HFFc6 (cell line): ENCODE measurements at places on chromosomes 12 and 14.

- no peak for DNase-seq
These were observed 61.6 kb downstream of the PLEKHG3 start for GRCh38 chr14:64765740-64766302.

DNA sequence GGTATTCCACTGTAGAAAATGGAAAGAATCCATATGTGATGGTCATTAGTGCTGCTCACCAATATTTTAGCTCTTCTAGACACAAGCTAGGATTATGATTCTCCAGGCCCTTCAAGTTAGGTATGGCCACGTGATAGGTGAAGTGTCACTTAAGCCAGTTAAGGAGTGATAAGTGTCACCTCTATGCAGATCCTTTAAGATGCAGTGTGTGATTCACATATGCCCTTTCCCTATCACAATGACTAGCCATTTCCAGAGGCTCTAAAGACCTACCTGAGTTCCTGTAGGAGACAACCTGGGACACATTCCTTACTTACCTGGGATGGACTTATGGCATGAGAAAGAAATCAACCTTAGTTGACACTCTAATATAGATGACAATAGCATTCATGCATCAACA lies 343.2 kb downstream of the NELL2 start:
- DNase-seq = no peak

- DNase-seq = no peak
These were observed 94.2 kb downstream of the ETV6 start for GRCh38 chr12:11743423-11744409.

- no peak for DNase-seq
These were observed 10.4 kb downstream of the NCOR2 start for GRCh38 chr12:124556896-124557501.

DNA sequence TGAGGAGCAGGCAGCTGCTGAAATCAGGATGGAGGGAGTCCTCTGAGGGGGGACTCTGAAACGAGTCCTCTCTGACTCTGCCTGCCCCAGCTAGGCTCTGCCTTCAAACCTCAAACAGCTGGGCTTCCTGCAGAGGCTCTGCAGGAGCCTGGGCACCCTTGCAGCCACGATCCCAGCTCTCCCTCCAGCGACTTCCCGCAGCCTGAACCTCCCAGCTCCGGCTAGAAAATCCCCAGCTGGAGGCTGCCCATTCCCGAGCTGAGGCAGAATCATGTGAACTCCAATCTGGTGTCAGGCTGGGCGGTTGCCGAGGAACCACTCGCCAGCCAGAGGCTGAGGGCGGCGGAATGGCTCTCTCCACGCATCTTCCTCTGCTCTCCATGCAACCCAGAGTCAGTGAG lies at the start of gene GPR68:
Gene GPR68, minus strand, starts transcription at position 204 of the 401 bp plus-strand sequence. CDS start 9,654 bp downstream, outside the sequence.
- DNase-seq = peak; percentile 65

DNA sequence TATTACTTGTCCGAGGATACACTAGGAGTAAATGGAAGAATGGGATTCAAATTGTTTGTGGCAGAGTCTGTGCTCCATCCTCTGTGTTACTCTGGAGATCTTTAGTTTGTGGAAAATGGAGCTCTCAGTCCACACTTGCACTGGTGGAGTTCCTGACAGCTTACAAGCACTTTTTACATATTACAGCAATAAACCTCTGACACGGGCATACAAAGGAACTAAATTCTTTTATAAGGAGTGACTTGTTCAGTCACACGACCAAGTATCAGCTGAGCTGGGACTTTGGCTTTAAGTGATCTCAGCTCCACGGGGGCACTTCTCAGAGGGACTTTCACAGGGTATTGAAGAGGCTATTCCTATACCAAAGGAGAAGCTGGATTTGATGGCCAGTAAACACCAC lies 417.5 kb downstream of the LRIG3 start:
- DNase-seq = no peak

DNA sequence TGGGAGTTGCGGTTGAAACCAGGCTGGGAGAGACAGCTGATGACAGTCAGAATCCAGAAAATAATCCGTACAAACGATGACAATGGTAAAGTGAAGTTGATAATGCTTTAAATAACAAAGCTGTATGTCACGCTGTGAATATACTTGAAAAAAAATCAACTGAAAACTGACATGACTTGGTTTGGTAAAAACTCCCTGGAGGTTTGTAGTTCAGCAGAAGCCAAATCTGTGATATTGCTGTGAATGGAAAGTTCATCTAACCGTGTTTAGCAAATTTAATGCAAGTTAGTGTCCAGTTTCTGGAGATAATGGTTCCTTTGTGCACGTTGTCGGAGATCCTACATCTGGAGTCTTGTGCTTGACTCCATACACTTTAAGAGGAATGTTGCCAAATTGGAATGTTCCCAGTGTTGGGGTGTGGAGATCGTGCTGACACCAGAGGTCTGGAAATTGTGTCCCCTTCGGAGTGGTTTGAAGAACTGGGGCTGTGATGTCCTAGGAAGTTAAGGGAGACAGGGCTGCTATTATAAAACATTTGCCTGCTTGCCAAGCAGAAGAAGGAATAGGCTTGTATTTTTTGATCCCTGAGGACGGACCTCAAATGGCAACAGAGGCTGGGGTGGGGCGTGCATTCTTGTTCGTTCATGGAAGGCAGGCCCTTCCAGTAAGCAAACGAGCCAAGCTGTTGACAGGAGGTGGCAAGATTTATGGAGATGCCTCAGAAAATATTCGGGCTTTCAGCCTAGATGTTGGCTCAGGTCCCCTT lies 30.6 kb downstream of the PPFIBP1 start:
- no peak for DNase-seq

DNA sequence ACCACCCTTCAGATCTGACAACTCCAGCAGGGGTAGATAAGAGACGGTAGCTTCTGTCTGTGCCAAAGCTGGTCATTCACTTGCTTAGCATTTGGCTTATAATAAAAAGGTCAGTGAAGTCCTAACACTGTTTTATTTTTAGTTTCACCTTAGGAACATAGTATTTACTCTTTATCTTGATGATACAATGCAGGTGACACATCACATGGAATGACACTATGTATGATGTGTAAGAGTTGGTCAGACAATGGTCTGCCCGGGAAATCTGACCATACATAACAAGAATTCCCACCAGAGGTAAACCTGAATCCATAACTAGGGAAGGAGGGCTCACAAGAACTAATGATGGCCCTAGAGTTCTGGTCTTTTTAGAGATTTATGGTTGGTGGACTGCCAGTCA lies 66.6 kb downstream of the IFNG start:
- no peak for DNase-seq

GRCh38 chr12:13374793-13375192 lies 178.3 kb downstream of the EMP1 start:
- DNase-seq = no peak

- no peak for DNase-seq
These were observed 16.5 kb downstream of the ETNK1 start for GRCh38 chr12:22641353-22642053.

DNA sequence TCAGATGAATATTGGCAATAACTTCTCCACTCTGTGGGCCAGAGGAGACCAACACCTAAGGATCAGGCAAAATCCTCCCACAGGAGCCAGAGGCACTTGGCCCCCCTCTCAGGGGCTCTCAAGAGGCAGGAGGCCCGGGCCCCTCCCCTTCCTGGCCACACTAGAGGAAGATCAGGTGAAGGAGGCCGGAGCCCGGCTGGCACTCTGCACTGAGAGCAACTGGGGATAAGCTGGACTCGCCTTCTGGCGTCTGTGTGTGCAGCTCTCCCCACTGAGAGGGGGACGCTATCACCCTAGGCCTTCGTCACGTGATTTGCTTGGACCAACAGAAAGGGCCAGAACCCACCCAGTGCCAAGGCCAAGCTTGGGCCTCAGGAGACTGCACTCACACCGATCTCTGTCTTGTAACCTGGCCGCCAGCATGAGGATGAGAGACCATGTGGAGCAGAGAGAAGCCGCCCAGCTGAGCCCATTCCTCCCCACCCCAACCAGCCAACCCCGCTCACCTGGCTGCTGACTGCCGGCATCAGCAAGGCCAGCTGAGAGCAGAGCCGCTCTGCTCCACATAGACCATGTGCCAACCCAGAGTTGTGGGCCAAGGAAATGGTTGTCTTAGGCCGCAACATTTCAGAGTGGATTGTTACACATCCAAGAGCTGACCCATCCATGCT lies 64.0 kb downstream of the NOC4L start:
- DNase-seq = no peak

DNA sequence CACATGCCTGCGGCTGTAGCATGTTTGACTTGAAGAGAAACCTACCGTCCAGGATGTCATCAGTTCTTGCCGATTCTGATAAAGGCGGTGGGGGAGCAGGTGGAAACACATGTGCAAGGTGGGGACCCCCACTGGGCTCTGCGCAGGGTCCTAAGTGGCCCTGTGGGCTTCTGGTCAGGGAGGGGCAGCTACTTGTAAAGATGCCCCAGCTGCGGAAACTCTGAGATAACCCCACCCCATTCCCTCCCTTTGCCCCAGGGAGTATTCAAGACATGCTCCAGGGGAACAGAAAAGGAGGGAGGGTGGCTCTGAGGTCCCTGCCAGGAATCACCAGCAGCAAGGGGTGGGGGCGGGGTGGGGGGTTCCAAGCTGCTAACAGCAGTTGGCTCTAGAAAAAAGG lies 67.6 kb downstream of the PIWIL1 start:
- DNase-seq = no peak

GRCh38 chr12:118398940-118399339 lies 22.6 kb downstream of the SUDS3 start:
- DNase-seq = no peak

DNA sequence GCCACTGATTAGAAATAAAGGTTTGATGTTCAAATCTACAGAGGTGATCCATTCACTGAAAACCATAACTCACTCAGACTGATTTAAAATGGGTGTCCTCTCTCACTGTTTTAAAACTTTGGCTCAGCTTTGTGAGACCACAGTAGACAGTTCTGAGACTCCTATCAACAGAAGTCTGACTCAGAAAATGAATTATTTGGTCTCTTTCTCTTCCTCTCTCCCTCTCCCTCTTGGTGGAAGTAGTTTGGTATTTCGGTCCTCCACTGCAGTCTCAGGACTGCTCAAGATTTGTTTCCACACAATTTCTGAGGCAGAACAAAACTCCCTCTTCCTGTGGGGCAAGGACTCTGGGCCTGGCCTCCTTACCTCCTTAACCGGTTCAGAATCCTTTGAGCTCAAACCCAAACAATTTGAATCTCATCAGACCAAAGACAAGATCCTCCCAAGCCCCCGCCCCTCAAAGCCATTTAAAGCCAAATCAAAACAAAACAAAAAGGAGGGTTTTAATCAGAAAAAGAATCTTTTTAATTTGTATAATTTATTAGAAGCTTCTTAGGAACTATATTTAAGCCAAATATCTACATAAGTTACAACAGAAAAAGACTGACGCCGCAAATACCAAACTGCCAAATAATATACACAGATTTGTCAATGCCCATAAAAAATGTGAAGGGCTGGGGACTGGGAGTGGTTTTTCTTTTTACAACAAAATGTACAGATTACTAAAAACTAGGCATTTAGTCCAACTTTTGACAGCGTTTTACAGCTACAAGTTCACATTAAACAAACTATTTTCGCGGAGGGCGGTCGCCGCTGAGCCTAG lies 3.9 kb downstream of the NKX2-1 start:
- DNase-seq = no peak

DNA sequence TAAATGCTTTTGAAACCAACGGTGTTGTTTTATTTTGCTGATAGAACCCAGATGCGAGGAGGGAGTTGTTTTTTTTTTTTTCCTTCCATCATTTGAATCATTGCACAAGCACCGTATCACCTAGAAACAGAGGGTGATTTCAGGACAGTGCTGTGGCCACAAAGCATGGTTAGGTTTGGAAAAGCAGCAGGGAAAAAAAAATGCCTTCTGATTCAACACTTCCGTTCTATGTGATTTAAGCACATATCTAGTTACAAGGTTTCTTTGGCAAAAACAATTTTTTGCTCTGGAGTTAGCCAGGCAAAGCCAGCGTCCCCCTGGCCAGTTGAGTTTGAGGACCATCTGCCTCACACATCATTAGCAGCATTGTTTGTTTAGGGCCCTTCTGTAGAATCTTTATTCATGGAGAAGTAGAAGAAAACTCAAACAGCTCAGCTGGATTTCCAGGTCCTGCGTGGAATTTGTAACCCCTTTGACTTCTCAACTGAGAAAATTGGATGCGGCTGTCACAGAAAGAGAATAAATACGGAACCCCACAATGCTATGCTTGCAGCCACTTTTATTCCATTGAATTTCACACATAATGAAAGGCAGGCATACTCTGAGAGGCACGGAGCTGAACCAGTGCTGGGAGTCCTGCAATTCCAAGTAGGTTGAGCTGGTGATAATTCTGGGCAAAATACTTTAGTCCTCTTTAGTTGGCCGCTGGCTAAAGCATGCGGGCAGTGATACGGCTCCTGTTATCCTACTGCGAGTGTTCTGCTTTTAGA lies 17.0 kb upstream of the WNT5B start:
- DNase-seq = peak; percentile 86

DNA sequence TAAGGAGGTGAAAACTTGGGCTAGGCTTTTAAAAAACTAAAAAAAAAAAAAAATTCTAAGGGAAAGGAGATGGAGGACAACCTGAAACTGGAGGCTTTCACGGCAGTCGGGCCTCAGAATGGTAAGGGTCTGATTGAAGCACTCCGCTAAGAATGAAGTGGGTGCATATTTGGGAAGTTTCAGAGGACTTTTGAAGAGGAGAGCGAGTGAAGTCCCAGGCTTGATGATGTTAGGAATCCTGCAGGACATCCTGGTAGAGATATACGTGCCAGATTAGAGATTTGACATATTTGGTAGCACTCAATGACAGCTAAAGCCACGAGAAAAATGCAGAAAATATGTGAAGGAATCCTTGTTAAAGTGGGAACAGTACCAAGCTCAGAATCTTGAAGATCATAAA lies 186.2 kb downstream of the SNAPC1 start:
- DNase-seq = no peak

GRCh38 chr14:32298346-32298745 lies 30.8 kb upstream of the AKAP6 start:
- DNase-seq = no peak

- DNase-seq = no peak
These were observed 242.1 kb upstream of the FOXN3 start for GRCh38 chr14:89658977-89659670.

- DNase-seq = no peak
These were observed 1.9 kb downstream of the CCNB1IP1 start for GRCh38 chr14:20331053-20331613.

- no peak for DNase-seq
These were observed 21.8 kb upstream of the SPPL3 start for GRCh38 chr12:120925740-120926563.

DNA sequence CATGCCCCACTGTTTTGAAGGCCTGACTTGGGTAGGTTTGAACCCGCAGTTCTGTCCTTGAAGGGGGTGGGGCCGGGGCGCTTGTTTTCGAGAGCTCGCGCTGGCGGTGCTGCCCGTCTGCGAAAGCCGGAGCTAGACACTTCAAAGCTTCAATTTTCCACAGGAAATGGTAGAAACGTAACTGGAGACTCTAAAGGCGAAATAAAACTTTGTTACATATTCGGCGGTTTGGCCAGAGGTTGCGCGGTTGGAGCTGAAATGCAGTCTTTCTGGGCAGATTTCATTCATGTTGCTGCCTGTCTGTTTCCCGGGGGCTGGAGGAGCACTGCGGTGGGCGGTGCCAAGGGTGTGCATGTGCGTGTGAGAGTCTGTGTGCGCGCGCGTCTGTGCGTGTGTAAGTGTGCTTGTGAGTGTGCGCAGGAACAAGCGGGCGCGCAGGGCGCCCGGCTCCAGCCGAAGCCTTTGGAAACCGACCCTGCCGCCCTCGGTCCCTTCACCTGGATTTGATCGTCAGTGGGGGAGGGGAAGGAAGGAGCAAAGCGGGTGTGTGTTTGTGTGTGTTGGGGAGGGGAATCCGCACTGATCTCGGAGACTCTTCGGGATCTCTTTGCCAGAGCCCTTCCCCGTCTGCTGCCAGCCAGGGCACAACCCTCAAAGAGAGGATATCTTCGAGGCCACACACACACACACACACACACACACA lies 227.7 kb upstream of the CRY1 start:
- no peak for DNase-seq
